ENCODE measurements at places on chromosomes 12 and 14. TPM values are rescaled to one million over a fixed set of nuclear protein-coding genes. Genes with fewer than 3 reads are reported as not detected.

GRCh38 chr14:77305696-77306095, 15.0 kb downstream of the POMT2 start:
- no peak for DNase-seq

GRCh38 chr12:29742646-29743045, 41.1 kb downstream of the TMTC1 start:
- DNase-seq, result no peak

- DNase-seq, result no peak
Observed at GRCh38 chr14:89444044-89444443, 27.0 kb upstream of the FOXN3 start.

DNA sequence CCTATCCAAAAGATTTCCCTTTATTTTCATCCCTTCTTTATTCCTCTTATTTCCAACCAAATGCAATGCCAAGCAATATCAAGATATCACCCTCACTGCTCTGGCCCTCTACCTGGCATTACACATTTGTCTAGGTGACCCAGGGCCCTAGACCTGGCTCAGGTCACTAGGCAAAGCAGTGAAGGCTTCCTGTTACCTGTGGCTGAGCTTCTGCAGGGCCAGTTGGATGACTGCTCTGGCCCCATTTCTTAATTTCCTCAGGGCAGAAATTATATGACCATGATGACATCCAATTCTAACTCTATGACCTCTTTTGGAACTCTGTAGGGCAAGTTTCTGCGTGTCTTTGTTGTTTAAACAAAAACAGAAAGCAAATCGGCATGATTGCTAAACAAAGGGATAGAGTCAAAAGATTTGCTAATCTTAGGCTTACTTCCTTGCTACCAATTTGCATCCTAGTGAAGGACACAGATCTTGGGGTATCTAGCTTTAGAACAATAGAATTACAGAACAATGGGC, 7.4 kb upstream of the CCDC198 start:
- DNase-seq, result no peak

RPL10L gene
- total RNA-seq, result not detected

- DNase-seq, result no peak
Observed at GRCh38 chr12:18476861-18477260, 215.5 kb downstream of the PIK3C2G start.

GRCh38 chr12:71008616-71009015, 88.1 kb upstream of the PTPRR start:
- no peak for DNase-seq

- DNase-seq, result no peak
Observed at GRCh38 chr12:87807086-87807485, 222.1 kb downstream of the C12orf50 start.

DNA sequence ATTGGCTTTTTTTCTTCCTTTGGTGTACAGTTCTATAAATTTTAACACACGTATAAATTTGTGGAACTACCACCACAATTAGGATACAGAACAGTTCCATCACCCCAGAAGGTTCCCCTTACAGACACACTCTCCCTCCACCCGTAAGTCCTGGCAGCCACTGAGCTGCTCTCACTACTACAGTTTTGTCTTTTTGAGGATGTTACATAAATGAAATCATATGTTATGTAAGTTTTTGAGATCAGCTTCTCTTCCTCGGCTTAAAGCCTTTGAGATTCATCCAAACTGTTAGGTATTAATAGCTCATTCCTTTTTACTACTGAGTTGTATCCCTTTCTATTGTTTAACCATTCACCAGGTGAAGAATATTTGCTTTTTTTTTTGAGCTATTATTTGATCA, 74.3 kb upstream of the SLC24A4 start:
- DNase-seq, result no peak

- no peak for DNase-seq
Observed at GRCh38 chr12:116564080-116564479, 4.9 kb downstream of the MAP1LC3B2 start.

GRCh38 chr12:65881348-65881961, 57.2 kb downstream of the HMGA2 start:
- DNase-seq, result no peak

DNA sequence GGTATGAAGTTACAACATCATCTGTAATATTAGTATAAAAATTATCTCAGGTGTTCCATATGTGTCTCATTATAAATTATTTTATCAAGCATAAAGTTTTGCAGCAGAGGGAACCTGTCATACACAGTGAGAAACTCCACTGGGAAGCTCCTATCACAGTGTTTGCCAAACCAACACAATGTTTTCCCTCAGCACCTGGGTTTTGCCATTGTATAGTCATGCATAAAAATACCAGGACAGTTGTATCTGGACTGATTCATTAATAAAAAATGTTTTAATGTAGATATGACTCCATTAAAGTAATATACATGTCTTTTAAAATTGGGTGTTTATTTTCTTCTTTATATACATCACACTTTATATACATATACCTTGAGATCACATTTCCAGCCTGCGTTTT, 56.6 kb downstream of the METTL25 start:
- DNase-seq, result no peak

GRCh38 chr12:54020591-54021405, 7.4 kb upstream of the HOXC6 start:
- no peak for DNase-seq

- DNase-seq, result no peak
Observed at GRCh38 chr12:115426732-115427131, 742.8 kb upstream of the TBX3 start.

DNA sequence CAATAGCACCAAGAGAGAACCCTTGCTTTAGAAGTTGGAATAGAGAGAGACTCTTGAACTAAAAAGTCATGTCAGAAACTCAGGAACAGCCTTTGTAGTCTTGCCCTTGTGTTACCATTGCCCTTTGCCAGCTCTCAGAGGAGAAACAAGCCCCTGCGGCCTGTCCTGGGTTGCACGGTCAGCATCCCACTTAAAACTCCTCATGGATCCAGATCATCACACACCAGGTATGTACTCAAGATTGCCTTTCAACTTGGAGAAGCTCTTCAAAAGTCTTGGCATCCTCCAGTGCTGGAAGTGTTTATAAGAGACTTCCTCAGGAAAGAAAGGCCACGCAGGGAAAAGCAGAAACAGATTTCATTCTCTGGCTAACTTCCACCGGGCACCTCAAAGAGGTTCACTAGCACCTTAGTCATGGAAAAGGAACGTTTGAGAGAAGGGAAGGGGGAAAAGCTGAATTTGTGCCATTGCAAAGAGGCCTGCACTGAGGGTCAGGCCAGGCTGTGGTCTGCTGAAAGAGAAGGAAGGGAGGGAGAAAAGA, 594.2 kb downstream of the MED13L start:
- DNase-seq, result no peak

GRCh38 chr12:111160350-111161241, 208.3 kb downstream of the PHETA1 start:
- no peak for DNase-seq
